SK-N-SH (cell line): ENCODE measurements at places on chromosomes 12 and 14.

DNA sequence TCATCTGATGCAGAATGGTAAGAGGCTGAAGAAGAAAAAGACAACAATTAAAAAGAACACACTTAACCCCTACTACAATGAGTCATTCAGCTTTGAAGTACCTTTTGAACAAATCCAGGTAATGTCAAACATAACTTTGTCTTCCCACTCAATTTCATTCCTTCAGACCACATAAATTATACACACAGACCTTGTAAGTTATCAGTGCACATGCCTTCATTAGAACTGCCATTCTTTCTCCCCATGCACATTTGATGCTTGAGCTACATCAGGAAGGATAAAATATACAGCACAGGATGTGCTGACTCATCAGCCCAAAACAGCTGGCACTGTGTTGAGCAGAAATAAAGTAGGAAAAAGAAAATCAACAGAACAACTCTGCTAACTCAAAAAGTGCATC, 246.7 kb downstream of the PAWR start:
- H3K27ac ChIP-seq = no peak overlapping the region
- H3K36me3 ChIP-seq = peaks cover 23% of the 10 kb centered on the region
- H3K4me3 ChIP-seq = no peak overlapping the region
- peaks cover 9% of the 10 kb centered on the region; the same call in 1 of the 2 replicates for H3K4me1 ChIP-seq
- DNase-seq = no peak

- no peak overlapping the region for H3K4me3 ChIP-seq
- H3K4me1 ChIP-seq = no peaks in the 10 kb centered on the region
- no peaks in the 10 kb centered on the region for H3K36me3 ChIP-seq
- no peak overlapping the region for H3K27ac ChIP-seq
- DNase-seq = no peak
- no peaks in the 10 kb centered on the region; the same call in 1 of the 2 replicates for H3K27me3 ChIP-seq
Measured at GRCh38 chr14:105938055-105938863, 411.9 kb downstream of the TMEM121 start.

DNA sequence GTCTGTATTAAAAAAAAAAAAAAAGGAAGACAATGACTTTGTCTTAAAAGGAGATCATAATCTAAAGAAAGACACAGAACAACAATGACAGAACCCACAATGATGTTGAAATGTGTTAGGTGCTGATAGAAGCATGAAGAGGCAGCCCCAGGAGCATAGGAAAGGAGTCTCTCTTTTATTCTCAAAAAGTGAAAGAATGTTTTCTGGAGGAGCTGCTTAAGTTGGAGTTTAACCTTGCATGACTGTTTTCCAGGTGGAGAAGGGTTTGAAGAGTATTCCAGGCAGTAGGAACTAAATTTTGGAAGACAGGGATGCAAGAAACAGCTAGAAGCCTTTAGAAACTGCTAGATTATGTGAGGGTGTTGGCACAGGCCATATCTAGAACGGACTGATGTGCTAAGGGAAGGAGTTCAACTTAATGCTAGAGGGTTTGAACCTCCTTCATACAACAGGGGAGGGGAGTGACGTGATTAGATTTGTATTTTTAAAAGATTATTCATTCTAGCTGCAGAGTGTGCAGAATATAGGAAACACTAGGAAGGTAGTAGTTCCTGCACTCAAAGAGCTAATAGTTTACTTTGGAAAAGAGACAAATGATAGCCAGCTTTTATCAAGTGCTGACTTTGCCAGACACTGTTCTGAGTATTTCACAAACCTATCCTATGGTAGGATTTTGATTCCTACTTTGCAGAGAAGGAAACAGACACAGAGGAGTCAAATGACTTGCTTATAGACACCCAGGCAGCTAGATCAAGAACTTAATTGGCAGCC, 4.6 kb upstream of the RPL6 start:
- no peaks in the 10 kb centered on the region for H3K27me3 ChIP-seq
- H3K27ac ChIP-seq = no peak overlapping the region
- H3K4me1 ChIP-seq = no peaks in the 10 kb centered on the region; the same call in 1 of the 2 replicates
- no peaks in the 10 kb centered on the region for H3K36me3 ChIP-seq

GRCh38 chr12:121505513-121505912, 75.3 kb downstream of the KDM2B start:
- H3K27me3 ChIP-seq = no peaks in the 10 kb centered on the region
- H3K27ac ChIP-seq = peak overlapping the region; percentile 13; the same call in 1 of the 2 replicates
- no peak overlapping the region for H3K4me3 ChIP-seq
- DNase-seq = no peak

- H3K4me3 ChIP-seq = no peak overlapping the region
- H3K27me3 ChIP-seq = no peaks in the 10 kb centered on the region
- no peak for DNase-seq
- no peak overlapping the region for H3K27ac ChIP-seq
- H3K4me1 ChIP-seq = no peaks in the 10 kb centered on the region
- H3K36me3 ChIP-seq = no peaks in the 10 kb centered on the region
Measured at GRCh38 chr12:49448858-49449257, 81.6 kb downstream of the SPATS2 start.

DNA sequence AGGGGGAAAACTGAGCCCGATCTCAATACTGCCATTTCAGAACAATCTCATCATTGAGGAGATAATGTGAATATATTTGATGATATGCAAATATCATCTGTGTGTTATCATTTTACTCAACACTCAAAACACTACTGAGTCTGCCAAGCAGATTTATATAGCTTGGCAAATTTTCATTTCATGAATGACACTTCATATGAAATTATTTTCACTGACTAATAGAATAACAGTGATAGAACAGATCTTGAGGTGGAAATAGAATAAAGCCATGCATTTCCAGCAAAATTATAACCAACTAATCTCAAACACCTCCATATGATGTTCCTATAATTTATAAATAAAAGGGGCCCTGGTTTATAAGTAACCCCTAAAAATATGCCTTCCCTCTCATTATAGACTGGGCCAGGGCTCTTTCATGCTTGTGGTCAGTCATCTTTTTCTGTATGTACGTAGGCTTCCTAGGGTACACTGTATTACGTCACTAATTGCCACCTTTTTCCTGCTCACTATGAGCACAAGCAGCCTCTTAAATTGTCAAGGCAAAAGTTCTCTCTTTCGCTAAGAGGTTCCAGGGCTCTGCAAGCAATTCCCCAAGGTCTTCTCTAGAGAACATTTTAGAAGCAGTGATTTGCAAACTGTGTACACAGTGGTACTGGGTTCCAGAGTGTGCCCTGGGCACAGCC, 197.1 kb upstream of the FOXN3 start:
- H3K27ac ChIP-seq = no peak overlapping the region
- no peaks in the 10 kb centered on the region for H3K36me3 ChIP-seq

GRCh38 chr12:25017336-25017735, 68.4 kb upstream of the BCAT1 start:
- no peak overlapping the region for H3K4me3 ChIP-seq
- no peaks in the 10 kb centered on the region for H3K27me3 ChIP-seq
- H3K36me3 ChIP-seq = no peaks in the 10 kb centered on the region
- DNase-seq = no peak
- no peak overlapping the region for H3K27ac ChIP-seq
- H3K4me1 ChIP-seq = no peaks in the 10 kb centered on the region

DNA sequence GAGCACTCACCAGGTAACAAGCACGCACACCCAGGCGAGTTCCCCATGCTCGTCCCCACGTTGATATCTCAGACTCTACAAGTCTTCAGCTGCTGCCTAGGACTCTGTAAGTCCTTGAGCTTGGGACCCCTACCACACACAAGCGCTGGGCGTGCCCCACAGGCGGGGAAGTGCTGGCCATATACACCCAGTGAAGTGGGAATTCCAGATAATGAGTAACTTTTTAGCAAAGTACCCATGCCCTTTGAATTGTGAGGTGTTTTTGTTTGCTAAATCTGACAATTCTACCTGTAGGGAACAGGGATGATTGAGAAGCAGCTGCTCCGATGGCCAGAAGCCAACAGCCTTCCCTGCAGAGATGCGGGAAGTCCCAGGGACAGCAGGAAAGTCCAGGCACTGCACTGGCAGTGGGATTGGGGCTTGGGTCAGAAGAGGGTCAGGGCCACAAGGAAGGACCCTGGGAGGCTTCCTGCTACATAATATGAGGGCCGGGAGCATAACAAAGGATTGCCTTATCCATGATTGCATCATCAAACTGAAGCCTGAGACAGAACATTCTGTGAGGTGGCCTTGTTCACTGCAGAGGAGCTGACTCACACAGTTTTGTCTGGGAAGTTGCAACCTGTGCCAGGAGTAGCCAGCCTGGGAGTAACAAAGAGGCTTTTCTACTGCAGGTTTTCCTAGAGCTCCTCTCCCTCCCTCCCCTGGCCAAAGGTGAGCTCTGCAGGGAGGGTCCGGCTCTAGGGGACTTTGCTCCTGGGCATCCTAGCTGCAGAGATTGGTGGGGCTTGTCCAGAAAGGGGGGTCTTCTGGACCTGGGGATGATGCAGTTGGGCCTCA, 13.2 kb upstream of the SERPINA3 start:
- DNase-seq = no peak
- peaks cover 33% of the 10 kb centered on the region for H3K4me1 ChIP-seq
- no peaks in the 10 kb centered on the region for H3K27me3 ChIP-seq
- no peak overlapping the region for H3K4me3 ChIP-seq
- no peak overlapping the region for H3K27ac ChIP-seq

GRCh38 chr12:80178846-80179245, 79.5 kb downstream of the OTOGL start:
- H3K4me1 ChIP-seq = no peaks in the 10 kb centered on the region
- H3K27ac ChIP-seq = no peak overlapping the region
- H3K4me3 ChIP-seq = no peak overlapping the region

GRCh38 chr12:87259391-87259790, 769.8 kb downstream of the C12orf50 start:
- H3K4me1 ChIP-seq = peaks cover 5% of the 10 kb centered on the region; the same call in 1 of the 2 replicates
- H3K27ac ChIP-seq = peak overlapping the region; percentile 9; the same call in 1 of the 2 replicates
- no peak for DNase-seq

DNA sequence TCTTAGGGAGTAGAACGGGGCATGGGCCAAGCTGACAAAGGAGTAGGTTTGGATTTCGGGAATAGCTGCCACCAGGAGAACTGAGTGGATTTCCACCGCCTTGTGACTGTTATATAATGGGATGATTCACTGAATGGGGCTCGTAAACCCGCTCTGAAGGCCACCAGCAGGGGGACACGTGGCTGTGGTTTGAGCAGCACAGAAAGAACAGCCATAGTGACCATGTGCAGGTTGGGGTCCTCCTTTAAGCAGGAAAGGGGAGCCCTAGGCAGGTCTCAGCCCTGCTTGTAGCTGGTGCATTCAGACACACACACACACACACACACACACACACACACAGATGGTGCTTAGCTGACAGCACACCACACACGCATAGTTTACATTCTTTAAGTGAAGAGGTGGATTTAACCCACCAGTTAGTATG, 8.6 kb upstream of the ASB2 start:
- no peaks in the 10 kb centered on the region for H3K36me3 ChIP-seq
- DNase-seq = peak; percentile 47
- H3K27me3 ChIP-seq = no peaks in the 10 kb centered on the region
- no peak overlapping the region for H3K4me3 ChIP-seq

GRCh38 chr14:76729258-76729657, 32.0 kb upstream of the VASH1 start:
- no peak for DNase-seq
- no peaks in the 10 kb centered on the region for H3K4me1 ChIP-seq
- H3K27ac ChIP-seq = no peak overlapping the region
- no peaks in the 10 kb centered on the region for H3K27me3 ChIP-seq
- no peaks in the 10 kb centered on the region for H3K36me3 ChIP-seq

GRCh38 chr12:52423661-52424500, 10.3 kb downstream of the KRT75 start:
- DNase-seq = no peak
- H3K4me3 ChIP-seq = no peak overlapping the region
- no peaks in the 10 kb centered on the region for H3K36me3 ChIP-seq
- no peak overlapping the region for H3K27ac ChIP-seq
- H3K27me3 ChIP-seq = peaks cover 37% of the 10 kb centered on the region; the same call in 1 of the 2 replicates

GRCh38 chr12:73950507-73950906, 587.1 kb upstream of the ATXN7L3B start:
- H3K4me1 ChIP-seq = no peaks in the 10 kb centered on the region
- no peaks in the 10 kb centered on the region for H3K27me3 ChIP-seq
- H3K36me3 ChIP-seq = no peaks in the 10 kb centered on the region
- H3K4me3 ChIP-seq = no peak overlapping the region
- H3K27ac ChIP-seq = no peak overlapping the region

DNA sequence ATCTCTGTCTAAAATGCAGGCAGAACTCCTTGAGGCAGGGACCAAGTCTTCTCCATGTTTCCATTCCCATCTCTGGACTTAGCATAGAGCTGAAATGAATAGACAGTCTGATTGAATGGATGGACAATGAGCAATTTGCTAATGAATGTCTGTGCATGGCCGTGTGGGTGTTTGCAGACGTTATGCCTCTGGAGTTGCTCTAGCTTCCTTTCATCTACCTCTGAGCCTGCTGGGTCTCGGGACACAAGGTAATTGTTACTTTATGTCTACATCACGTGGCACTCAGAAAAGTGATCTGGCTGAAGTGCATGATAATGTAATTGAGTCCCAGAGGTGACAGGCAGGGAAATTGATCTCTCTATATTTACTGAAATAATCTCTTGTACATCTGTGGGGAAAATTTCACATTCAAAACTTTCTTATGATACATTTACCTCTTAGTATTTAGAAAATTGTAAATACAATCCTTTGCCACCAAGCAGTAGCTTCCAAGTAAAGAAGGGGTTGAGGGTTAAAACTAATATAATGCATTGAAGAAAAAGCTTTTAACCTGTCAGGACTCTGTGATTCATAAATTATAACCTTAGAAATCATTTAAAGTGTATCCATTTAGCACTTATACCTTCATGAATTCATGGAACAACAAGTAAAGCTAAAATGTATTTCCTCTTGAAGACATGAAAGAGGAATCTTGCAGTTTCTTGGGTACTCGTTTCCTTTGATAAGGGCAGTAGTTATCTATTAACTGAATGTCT, 424.1 kb downstream of the APAF1 start:
- no peak overlapping the region for H3K27ac ChIP-seq
- H3K27me3 ChIP-seq = no peaks in the 10 kb centered on the region
- H3K36me3 ChIP-seq = no peaks in the 10 kb centered on the region
- H3K4me3 ChIP-seq = no peak overlapping the region

DNA sequence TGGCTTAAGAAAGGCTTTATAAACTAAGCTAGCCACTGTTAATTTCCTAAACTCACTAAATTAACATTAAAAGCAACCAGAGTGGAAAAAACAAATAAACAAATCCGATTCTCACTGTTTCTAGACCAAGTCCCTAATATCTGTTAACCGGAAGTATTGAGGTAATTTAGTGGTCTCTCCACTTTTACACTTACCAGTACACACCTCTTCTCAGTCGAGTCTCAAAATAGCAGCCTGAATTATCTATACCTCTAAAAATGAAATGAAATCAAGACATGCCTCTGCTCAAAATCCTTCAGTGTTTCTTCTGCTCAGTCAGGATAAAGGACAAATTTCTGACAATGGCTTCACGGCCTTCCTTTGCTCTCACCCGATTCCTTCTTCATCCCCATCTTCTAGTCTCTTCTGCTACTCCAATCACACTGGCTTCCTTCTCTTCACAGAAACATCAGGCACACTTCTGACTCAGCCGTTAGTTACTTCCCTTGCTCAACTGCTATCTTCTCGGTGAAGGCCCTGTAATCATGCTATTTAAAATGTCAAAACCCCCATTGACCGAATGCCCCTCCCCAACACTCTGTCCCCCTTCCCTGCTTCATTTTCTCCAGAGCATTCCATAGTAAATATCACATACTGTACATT, 161.3 kb downstream of the KITLG start:
- no peaks in the 10 kb centered on the region for H3K27me3 ChIP-seq
- no peaks in the 10 kb centered on the region for H3K36me3 ChIP-seq
- DNase-seq = no peak

GRCh38 chr12:7642876-7643309, 22.8 kb downstream of the APOBEC1 start:
- H3K36me3 ChIP-seq = no peaks in the 10 kb centered on the region
- DNase-seq = no peak
- H3K4me3 ChIP-seq = no peak overlapping the region
- H3K4me1 ChIP-seq = no peaks in the 10 kb centered on the region; the same call in 1 of the 2 replicates
